ENCODE measurements at places on chromosomes 5 and 9. TPM values are rescaled to one million over a fixed set of nuclear protein-coding genes. Genes with fewer than 3 reads are reported as not detected.

The SECISBP2 gene
- total RNA-seq = 15.7 TPM

The CRB2 gene
- not detected for total RNA-seq

GRCh38 chr5:100771181-100771580, 131.9 kb downstream of the ST8SIA4 start:
- no peak for DNase-seq

DNA sequence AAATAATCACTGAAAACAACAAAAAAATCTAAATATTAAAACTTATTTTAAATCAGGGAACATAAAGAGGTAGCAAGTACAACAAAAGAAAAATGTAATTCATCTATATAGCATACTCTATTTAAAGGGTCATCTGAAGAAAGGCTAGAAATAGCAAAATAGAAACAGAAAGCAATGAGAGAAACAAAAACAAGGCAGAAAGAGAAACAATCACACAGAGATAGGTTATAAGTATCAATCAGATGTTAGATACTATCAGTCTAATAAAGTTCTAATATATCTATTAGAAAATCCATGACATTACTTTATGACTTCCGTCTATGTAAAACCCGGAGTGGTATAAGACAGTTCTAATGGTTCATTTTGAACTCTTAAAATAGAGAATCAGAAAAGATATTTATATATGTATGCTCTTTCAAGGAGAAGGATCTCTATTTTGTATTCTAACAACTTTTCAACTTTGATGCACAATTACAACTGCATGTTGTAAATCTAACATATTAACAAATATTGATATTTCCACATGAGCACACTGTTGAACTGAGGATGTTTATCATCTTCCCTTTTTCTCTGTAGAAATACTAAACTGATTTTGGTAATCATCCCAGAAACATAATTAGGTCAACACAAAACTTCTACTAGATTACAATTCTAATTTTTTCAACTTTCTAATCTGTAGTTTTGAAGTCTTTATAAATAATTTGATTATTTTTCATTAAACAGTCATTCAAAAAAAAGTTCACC, 15.8 kb downstream of the RICTOR start:
- DNase-seq = no peak

- no peak for DNase-seq
Measured at GRCh38 chr5:161302559-161302958, 244.0 kb downstream of the GABRB2 start.

The CYSRT1 gene
- 1.3 TPM for total RNA-seq

DNA sequence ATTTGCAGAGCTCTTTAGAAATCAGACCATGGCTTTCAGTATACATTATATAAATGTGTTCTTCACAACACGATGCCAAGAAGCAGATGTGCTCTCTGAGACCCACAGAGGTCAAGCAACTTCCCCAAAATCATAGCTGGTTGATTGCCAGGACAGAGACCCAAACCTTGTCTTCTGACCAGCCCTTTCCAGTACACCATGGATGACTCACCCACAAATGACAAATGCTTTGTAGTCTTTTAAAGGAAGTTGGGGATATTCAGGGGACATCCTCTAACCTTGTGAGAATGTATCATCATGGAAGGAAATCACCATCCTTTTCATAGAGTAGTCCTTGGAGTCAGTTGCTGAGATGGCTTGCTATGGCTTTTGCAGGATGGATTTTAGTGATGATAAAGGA, 30.1 kb downstream of the ZNF462 start:
- peak; percentile 79 for DNase-seq

The SLC34A1 gene
- total RNA-seq = 0.07 TPM

DNA sequence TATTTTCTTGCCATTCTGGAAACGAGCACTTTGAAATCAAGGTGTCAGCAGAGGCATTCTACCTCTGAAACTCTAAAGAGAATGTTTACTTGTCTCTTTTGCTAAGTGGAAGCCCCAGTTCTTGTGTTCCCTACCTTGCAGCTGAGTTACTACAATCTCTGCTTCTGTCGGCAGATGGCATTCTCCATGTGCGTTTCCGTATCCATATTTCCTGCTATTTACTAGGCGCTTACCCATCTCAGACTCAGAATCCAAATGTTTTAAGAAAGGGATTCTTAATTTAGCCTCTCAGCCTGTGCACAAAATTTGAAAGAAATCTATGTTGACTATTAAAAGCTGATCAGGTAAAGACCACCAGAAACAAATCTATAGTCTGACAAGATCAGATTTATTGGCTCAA, 221.3 kb upstream of the FTMT start:
- peak; percentile 36 for DNase-seq
